Activated CD4-positive, alpha-beta memory T cell treated with anti-CD3 and anti-CD28 coated beads for 36 hours (primary cell): ENCODE measurements at places on chromosomes 12 and 14.

DNA sequence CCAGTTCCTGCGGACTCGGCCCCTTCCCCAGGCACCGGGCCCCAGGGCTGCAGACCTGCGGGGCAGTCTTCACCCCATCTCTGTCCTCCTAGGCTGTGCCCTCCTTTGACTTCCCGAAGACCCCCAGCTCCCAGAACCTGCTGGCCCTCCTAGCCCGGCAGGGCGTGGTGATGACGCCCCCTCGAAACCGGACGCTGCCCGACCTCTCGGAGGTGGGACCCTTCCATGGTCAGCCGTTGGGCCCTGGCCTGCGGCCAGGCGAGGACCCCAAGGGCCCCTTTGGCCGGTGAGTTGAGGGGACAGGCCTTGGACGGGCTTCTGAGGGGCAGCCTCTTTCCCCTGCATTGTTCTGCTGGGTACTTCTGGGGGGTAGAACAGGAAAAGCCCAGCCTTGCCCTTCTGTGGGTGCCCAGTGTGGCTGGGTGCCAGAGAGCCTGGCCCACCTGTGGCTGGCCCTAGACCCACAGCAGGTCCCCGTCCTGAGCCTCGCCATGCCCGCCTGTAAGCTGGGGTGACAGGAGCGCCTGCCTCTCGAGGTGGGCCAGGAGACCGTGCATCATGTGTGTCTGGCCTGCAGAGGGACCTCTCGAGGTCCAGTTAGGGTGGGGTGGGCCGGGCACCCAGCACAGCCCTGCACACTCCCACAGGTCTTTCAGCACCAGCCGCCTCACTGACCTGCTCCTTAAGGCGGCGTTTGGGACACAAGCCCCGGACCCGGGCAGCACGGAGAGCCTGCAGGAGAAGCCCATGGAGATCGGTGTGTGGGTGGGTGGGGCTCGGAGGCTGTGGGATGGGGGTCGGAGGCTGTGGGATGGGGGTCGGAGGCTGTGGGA is 12.6 kb upstream of the PUS1 start:
- no peak for DNase-seq
- no peak overlapping the region for H3K27ac ChIP-seq
- no peak overlapping the region for H3K4me3 ChIP-seq
- peaks cover 2% of the 10 kb centered on the region for H3K36me3 ChIP-seq
- H3K27me3 ChIP-seq: no peaks in the 10 kb centered on the region

DNA sequence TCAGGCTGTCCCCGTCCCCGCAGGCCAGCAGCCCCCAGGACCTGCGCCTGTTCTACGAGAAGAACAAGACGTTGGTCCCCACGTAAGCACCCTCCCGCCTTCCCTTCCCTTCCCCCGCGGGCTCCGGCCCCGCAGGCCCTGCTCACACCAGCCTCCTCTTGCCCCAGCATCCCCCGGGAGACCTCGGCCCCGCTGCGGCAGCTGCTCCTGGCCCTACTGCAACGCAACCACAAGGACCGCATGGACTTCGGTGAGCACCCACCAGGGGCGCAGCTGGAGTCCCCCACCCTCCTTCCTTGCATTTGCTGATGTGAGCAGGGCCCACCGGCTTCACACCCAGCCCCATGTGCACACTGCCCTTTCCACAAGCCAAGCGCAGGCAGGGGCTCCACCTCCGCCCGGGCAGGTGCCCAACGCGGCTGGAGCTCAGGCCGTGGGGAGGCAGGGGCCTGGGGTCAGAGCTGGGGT is 15.4 kb downstream of the ULK1 start:
- DNase-seq: no peak
- H3K27ac ChIP-seq: no peak overlapping the region
- H3K4me1 ChIP-seq: peaks cover 7% of the 10 kb centered on the region
- H3K4me3 ChIP-seq: no peak overlapping the region

DNA sequence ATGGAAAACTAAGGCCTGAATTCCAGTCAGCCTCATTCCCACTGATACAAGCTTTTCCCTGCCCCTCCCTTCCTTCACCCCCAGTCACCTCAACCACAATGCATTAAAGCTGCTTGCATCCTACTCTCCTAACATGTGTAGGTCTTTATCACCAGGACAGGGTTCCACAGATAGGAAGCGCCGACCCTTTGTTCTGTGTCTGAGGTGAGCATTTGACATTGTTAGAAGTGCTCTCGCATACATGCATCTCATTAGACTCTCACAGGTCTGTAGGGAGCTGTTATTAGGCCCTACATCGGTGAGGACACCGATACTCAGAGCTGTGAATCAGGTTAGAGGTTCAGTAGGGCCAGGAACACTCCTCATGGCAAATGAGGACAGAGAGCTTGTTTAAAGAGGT is 13.2 kb upstream of the EDDM3A start:
- H3K27me3 ChIP-seq: peaks cover 6% of the 10 kb centered on the region
- no peaks in the 10 kb centered on the region for H3K36me3 ChIP-seq
- no peak overlapping the region for H3K4me3 ChIP-seq
- H3K4me1 ChIP-seq: no peaks in the 10 kb centered on the region
- no peak for DNase-seq

- H3K36me3 ChIP-seq: no peaks in the 10 kb centered on the region
- no peak overlapping the region for H3K4me3 ChIP-seq
- peaks cover 9% of the 10 kb centered on the region for H3K27me3 ChIP-seq
- no peak for DNase-seq
- no peak overlapping the region for H3K27ac ChIP-seq
- H3K4me1 ChIP-seq: peaks cover 6% of the 10 kb centered on the region
Measured at GRCh38 chr14:58109744-58110143, 42.3 kb downstream of the ARMH4 start.

DNA sequence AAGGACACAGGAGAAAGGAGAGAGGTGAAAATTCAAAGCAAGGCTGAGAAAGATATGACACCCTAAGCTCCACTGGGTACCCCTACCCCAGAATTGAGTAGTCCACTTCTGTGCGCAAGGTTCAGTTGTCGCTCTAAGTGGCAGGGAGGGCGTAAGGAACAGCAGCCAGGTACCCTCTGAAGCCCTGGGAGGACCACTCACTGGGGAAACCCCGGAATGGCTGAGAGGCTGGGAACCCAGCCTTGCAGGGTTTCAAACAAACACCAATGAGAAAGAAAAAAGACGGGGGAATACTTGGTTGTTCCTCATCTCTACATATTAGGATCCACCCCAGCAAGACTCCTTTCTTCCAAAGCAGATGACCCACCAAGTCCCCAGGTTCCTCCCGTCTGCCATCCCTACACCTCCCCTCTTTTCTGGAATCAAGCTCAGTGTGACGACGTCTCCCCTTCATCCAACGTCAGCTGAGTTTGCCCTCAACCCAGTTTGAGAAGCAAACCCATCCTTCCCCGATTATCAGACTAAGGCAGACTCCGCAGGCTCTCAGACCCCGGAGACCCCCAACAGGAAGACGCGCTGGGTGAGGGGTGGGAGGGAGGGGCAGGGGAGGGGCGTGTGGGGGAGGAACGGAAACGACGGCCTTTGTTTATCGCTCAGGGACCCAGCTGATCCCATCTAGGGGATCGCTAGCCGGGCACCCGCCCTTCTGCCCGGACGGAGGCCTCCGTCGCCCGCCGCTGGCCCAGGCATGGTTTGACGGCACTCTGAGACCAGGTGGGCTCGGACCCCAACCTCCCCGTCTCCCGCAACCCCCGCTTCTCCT is 795 bp downstream of the LMBR1L start:
- H3K4me3 ChIP-seq: peak overlapping the region; percentile 95
- H3K4me1 ChIP-seq: peaks cover 24% of the 10 kb centered on the region
- no peaks in the 10 kb centered on the region for H3K27me3 ChIP-seq
- H3K27ac ChIP-seq: peak overlapping the region; percentile 80
- peak; percentile 36 for DNase-seq

DNA sequence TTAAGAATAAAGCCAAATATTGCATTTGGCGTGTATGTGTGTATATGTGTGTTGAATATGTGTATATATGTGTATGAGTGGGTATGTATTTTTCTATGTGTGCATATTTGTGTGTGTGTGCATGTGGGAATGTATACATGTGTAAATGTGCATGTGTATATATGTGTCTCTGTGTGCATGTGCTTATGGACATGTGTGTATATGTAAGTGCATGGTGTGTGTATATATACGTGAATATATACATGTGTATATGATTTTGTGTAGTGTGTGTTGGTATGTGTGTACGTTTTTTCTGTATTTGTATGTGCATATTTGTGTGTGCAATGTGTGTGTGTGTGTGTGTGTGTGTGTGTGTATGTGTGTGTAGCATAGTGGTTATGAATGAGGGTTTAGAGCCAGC is 1021.0 kb downstream of the AACS start:
- H3K27ac ChIP-seq: no peak overlapping the region
- H3K4me1 ChIP-seq: no peaks in the 10 kb centered on the region
- no peak for DNase-seq
- no peak overlapping the region for H3K4me3 ChIP-seq
- no peaks in the 10 kb centered on the region for H3K36me3 ChIP-seq

DNA sequence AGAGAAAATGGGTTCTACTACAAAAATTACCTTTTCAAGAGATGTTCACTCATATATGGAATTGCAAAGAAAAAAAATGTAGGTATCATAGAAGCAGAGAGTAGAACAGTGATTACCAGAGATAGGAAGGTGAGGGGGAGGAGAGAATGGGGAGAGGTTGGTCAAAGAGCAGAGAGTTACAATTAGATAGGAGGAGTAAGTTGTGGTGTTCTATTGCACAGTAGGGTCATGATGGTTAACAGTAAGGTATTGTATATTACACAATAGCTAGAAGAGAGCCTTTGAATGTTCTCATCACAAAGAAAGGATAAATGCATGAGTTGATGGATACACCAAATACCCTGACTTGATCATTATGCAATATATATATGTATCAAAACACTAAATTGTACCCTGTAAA is 145.8 kb downstream of the TMEM117 start:
- DNase-seq: no peak
- H3K27me3 ChIP-seq: no peaks in the 10 kb centered on the region
- H3K36me3 ChIP-seq: peaks cover 5% of the 10 kb centered on the region
- H3K27ac ChIP-seq: no peak overlapping the region
- no peaks in the 10 kb centered on the region for H3K4me1 ChIP-seq

GRCh38 chr12:124388038-124388671 is 93.3 kb downstream of the RFLNA start:
- no peak overlapping the region for H3K27ac ChIP-seq
- DNase-seq: no peak
- no peaks in the 10 kb centered on the region for H3K27me3 ChIP-seq

GRCh38 chr12:450438-450837 is 9.3 kb upstream of the B4GALNT3 start:
- no peak overlapping the region for H3K27ac ChIP-seq
- H3K4me1 ChIP-seq: peaks cover 2% of the 10 kb centered on the region
- no peaks in the 10 kb centered on the region for H3K27me3 ChIP-seq
- H3K4me3 ChIP-seq: no peak overlapping the region
- DNase-seq: no peak
- H3K36me3 ChIP-seq: no peaks in the 10 kb centered on the region

- DNase-seq: no peak
- H3K27me3 ChIP-seq: no peaks in the 10 kb centered on the region
- H3K4me1 ChIP-seq: no peaks in the 10 kb centered on the region
- peaks cover 29% of the 10 kb centered on the region for H3K36me3 ChIP-seq
- no peak overlapping the region for H3K27ac ChIP-seq
- no peak overlapping the region for H3K4me3 ChIP-seq
Measured at GRCh38 chr14:90979515-90979914, 80.9 kb downstream of the RPS6KA5 start.

DNA sequence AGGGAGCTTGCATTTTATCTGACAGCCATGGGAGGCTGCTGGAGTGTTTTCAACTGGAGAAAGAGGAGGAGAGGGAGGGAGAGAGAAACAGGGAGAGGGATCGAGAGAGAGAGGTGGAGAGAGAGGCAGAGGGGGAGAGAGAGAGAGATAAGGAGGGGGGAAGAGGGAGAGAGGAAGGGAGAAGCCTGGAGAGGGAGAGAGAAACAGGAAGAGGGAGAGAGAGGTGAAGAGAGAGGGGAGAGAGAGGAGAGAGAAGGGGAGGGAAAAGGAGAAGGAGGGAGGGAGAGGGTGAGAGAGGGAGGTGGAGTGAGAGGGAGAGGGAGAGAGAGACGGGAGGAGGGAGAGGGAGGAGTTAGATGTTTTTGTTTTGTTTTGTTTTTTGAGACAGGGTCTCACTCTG is 45.6 kb downstream of the DNAH10 start:
- no peaks in the 10 kb centered on the region for H3K36me3 ChIP-seq
- H3K4me1 ChIP-seq: peaks cover 10% of the 10 kb centered on the region
- H3K27ac ChIP-seq: no peak overlapping the region
- DNase-seq: no peak

GRCh38 chr14:75675265-75675960 is 14.4 kb downstream of the TTLL5 start:
- peaks cover 31% of the 10 kb centered on the region for H3K36me3 ChIP-seq
- H3K27ac ChIP-seq: no peak overlapping the region
- no peak overlapping the region for H3K4me3 ChIP-seq
- peaks cover 25% of the 10 kb centered on the region for H3K4me1 ChIP-seq
- DNase-seq: no peak

- no peak overlapping the region for H3K4me3 ChIP-seq
- H3K4me1 ChIP-seq: no peaks in the 10 kb centered on the region
Measured at GRCh38 chr12:131565267-131566015, 145.4 kb upstream of the SFSWAP start.

DNA sequence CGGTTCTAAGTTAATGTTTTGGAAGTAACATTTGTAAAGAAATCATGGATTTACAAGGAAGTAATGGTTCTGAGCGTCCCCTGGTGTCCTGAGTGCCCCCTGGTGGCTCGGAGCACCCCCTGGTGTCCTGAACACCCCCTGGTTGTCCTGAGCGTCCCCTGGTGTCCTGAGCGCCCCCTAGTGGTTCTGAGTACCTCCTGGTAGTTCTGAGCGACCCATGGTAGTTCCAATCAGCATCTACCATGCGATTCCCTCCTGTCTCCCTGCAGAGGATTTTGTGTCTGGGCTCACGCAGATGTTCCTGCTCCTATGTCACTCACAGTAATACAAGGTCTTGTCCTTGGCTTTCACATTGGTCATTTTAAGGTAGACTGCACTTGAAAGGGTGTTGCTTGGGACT is 1352.9 kb downstream of the TMEM121 start:
- H3K36me3 ChIP-seq: no peaks in the 10 kb centered on the region
- no peak overlapping the region for H3K27ac ChIP-seq
- peaks cover 26% of the 10 kb centered on the region for H3K27me3 ChIP-seq
- peak; percentile 78 for DNase-seq
- no peak overlapping the region for H3K4me3 ChIP-seq

GRCh38 chr12:130433411-130433810 is 95.7 kb downstream of the PIWIL1 start:
- no peaks in the 10 kb centered on the region for H3K27me3 ChIP-seq
- H3K36me3 ChIP-seq: no peaks in the 10 kb centered on the region
- H3K4me1 ChIP-seq: no peaks in the 10 kb centered on the region
- no peak overlapping the region for H3K4me3 ChIP-seq
- no peak overlapping the region for H3K27ac ChIP-seq
- DNase-seq: no peak

DNA sequence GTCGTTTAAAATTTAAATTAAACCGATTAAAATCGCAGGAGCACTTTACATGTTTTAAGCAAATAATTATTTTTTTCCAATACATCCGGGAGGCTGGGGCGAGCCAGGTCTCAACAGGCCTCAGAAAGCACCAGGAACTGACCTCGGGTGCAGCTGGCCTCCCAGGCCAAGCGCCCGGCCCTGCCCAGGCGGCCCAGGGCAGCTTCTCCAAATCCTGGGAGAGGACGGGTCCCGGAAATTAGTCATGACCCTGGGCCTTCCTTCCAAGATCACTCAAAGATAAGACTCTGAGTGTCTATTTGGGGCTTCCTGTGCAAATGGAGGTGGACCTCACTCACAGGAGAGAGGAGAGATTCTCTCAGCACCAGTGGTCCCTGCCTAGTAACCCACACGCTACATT is 177.1 kb downstream of the BCL11B start:
- H3K4me1 ChIP-seq: no peaks in the 10 kb centered on the region
- no peak overlapping the region for H3K27ac ChIP-seq
- H3K27me3 ChIP-seq: no peaks in the 10 kb centered on the region

- peaks cover 40% of the 10 kb centered on the region for H3K27me3 ChIP-seq
- DNase-seq: peak; percentile 48
- peak overlapping the region; percentile 28 for H3K4me3 ChIP-seq
- no peaks in the 10 kb centered on the region for H3K36me3 ChIP-seq
Measured at GRCh38 chr12:138898-139534, 72.4 kb downstream of the IQSEC3 start.
